Prostate gland (tissue), 2 donors: ENCODE measurements at places on chromosomes 5 and 9.
A peak's percentile ranks its signal among the peaks of the same experiment; 100 is the strongest.

DNA sequence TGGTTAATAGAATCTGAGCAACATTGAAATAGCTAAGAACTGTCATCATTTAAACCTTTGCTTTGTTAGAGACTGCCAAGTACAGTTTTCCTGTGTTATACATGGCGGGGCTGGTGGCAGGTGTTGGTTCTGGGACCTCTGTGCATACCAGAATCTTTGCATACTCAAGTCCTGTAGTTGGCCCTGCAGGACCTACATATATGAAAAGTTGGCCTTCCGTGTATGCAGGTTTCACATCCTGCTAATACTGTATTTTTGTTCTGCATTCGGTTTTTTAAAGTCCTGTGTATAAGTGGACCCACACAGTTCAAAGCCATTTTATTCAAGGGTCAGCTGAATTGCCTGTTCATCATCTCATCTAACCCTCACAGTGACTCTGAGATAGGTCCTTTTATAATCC is 36.4 kb downstream of the LARP1 start:
- DNase-seq = no peak

GRCh38 chr9:72315089-72315509 is 49.9 kb downstream of the ZFAND5 start:
- DNase-seq = peak; percentile 59

- DNase-seq = no peak
These were observed 250.9 kb downstream of the CD180 start for GRCh38 chr5:66945389-66946349.

- DNase-seq = no peak
These were observed 25.6 kb downstream of the SLC12A2 start for GRCh38 chr5:128109138-128109537.

- no peak for DNase-seq
These were observed 87.1 kb downstream of the HMHB1 start for GRCh38 chr5:143898916-143899591.

DNA sequence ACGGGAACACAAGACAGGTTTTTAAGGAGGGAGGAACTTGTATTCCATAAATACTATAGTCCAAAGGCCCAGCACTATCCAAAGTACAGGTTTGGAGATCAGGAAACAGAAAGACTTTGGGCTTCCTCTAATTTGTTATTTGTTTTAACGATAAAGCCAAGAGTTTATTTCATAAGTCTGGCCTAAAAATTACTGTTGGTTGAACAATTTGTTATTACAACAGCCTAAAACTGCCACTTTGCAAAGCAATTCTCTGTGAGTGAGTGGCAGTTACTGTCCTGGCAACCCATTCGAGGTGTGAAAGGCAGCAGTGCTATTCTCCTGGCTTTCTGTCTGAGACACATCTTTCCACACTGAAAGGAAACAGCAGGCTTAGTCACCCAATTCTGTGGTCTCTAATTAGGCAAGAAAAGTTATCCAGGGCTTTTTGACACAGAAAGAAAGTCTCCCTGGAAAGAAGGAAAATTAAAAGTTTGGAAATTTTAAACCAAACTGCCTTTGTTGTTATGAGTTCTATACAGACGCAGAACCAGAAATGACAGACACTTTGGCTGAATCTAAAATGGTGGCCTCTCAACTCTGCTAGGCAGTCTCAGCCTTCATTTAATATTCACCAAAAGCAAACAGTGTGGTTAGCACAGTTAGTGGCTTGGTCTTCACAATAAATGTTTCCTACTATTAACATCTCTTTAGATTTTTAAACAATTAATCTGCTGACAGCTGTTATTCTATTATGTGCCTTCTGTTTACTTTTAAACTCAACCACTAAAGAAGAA is 33.9 kb downstream of the PSMB7 start:
- DNase-seq = no peak
